ENCODE measurements at places on chromosomes 1 and 21.

- no peak for ATAC-seq
Observed at GRCh38 chr1:219076326-219076937, 97.2 kb upstream of the LYPLAL1 start.

- ATAC-seq = no peak
Observed at GRCh38 chr1:195606483-195606882, 1001.8 kb downstream of the KCNT2 start.

DNA sequence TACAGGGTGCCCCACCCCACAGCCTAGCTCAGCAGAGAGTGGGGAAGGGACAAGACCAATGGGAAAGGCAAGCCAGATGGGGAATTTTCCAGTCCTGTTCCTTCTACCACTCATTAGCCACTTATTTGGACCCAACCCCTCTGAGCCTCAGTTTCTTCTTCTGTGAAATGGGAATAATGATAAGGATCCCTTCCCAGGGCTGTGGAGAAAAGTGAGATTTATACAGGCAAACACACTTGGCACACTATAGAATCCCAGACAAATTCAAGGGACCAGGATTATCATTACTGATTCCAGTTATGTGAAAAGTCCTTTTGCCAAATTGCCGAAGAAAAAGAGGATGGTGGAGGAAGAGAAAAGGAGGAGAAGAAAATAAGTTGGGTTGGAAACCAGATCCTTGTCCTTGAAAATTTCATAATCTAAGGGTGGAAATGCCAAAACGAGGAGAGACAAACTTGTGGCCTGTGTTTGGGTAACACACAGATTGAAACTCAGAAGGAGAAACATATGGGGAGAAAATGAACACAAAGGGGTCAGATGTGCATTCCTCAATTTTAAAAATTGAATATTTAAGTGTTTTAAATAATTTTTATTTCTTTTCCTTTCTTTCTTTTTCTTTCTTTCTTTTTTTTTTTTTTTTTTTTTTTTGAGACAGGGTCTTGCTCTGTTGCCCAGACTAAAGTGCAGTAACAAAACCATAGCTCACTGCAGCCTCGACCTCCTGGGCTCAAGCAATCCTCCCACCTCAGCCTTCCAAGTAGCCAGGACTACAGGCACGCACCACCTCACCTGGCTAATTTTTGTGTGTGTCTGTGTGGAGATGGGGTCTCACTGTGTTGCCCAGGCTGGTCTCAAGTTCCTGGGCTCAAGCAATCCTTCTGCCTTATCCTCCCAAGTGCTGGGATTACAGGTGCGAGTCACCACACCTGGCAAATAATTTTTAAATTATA lies 9.6 kb downstream of the CAPN2 start:
- no peak for ATAC-seq

DNA sequence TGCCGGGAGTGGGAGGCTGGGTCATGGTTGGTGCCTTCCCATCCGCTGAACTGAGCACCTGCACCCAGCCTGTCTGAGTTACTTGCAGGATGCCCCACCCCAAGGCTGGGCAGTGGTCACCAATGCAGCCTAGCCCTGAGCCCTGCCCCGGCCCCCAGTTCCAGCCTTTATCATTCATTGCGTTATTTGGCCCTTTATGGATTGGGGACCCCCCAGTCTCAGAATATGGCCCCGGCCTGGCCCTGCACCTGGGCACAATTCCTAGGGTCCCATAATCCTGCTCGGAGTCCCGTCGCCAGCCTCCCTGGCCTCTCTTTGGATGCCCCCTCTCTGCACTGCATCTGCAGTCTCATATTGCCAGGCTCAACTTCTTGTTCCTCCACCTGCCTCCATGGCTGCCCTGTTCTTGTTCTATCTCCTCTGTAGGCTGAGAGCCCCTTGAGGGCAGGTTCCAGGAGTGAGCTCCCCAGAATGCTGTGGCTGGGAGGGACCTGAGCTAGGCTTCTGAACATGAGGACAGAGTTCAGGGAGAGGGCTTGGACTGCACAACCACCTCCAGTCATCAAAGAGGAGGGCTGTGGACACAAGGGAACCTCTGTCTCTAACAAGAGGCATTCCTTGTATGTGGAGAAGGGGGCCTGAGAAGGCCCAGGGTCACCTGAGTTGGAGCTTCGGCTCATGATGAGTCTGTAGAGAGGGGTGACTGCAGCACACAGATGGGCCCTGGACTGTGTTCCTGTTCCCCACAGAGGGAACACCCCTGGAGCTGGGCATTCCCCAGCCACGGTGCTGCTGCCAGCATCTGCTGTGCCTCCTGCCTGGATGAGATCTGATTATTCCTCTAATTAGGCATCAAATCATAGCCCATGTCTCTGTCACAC lies 1.1 kb upstream of the KNCN start:
- ATAC-seq = no peak

GRCh38 chr1:54362881-54363340 lies 43.3 kb downstream of the SSBP3 start:
- no peak for ATAC-seq

DNA sequence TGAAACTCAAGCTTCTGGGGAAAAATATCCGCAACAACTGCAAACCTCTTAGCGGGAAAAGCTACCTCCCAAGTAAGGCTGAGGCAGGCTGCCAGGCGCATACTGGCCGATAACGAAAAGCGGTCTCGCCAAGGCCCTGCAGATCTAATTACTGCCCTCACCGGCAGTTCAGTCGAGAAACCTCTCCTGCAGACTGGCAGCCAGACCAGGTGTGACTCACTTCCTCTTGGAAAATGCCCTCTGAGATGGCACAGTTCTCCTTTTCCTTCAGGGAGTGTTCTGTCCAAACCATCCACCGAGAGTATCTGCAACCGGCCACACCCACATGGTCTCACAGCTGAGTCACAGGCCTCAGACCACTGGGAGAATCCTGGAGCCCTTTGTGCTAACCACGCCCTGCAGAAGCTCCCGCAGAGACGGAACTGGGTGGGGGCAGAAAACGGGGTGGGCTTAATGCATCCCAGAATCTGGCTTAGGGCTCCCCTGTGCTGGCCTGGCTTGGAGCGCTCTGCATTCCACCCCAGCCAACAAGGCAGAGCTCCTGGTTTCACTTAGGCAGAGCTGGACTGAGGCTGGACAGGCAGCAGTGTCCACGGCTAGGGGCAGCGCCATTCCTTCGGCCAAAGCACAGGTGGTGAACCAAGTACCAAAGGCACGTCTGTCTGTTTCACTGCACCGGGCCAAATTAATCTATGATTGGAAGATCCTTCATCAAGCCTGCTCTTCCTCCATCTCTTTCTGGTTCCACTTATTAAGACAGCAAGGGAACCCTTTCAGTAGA lies 1.2 kb downstream of the S100A10 start:
- ATAC-seq = peak; percentile 51

DNA sequence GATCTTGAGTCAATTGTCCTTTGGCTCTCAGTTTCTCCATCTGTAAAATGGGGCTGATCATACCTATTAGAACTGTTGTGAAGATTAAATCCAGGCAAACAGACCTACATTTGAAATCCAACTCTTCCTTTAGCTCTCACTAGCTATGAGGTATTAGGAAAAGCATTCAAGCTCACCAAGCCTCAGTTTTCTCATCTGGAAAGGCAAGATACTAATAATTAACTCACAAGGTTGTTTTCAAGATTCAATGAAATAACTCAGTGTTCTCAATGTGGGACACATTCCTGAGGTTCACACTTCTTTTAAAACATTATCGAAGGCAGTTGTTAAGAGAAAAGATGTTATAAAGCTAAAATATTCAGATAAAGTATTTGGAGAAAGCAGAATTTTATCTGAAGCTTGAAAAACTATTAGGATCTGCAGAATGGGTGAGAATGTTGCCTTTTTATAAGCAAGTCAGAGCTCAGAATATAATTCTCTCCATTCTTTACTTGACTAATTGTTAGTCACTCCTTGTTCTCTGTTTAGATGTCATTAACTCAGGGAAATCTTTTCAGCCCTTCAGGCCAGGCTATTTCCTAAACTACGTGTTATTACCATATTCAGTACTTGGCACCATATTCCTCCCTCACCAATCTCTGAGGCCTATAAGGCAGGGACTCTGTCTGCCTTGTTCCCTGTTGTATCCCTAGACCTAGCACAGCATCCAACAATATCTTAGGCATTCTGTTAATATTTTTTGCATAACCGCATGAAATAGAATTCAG lies 72.0 kb upstream of the VAV3 start:
- no peak for ATAC-seq

GRCh38 chr1:203038891-203039608 lies 12.8 kb downstream of the PPFIA4 start:
- peak; percentile 85 for ATAC-seq

- no peak for ATAC-seq
Observed at GRCh38 chr1:183205196-183205781, 19.2 kb downstream of the LAMC2 start.

DNA sequence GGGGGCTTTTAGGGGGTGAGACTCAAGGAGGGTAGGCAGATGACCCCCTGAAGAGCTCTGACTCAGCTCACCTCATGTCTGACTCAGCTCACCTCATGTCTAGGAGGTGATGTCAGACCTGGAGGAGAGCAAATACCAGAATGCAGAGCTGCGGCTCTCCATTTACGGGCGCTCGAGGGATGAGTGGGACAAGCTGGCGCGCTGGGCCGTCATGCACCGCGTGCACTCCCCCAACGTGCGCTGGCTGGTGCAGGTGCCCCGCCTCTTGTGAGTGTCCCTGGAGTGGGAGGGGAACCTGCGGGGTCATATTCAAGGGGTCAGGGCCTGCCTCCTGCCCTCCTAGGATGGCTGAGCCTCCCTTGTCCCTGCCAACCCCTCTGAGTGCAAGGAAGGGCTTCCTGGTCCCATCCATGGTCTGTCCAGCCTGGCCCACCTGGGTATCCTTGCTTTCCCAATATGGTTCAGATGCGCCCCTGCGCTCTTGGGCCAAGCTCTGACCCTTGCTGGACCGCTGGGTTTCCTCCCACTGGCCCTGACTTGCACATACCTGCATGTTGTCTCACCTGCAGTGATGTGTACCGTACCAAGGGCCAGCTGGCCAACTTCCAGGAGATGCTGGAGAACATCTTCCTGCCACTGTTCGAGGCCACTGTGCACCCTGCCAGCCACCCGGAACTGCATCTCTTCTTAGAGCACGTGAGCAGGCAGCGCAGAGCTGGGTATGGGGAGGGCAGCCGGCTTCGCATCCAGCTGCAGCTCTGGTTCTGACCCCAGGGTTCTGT lies 9.1 kb downstream of the AMPD2 start:
- no peak for ATAC-seq

- no peak for ATAC-seq
Observed at GRCh38 chr1:193542690-193543089, 356.3 kb upstream of the B3GALT2 start.

- ATAC-seq = no peak
Observed at GRCh38 chr1:66330722-66331141, 203.2 kb upstream of the SGIP1 start.

DNA sequence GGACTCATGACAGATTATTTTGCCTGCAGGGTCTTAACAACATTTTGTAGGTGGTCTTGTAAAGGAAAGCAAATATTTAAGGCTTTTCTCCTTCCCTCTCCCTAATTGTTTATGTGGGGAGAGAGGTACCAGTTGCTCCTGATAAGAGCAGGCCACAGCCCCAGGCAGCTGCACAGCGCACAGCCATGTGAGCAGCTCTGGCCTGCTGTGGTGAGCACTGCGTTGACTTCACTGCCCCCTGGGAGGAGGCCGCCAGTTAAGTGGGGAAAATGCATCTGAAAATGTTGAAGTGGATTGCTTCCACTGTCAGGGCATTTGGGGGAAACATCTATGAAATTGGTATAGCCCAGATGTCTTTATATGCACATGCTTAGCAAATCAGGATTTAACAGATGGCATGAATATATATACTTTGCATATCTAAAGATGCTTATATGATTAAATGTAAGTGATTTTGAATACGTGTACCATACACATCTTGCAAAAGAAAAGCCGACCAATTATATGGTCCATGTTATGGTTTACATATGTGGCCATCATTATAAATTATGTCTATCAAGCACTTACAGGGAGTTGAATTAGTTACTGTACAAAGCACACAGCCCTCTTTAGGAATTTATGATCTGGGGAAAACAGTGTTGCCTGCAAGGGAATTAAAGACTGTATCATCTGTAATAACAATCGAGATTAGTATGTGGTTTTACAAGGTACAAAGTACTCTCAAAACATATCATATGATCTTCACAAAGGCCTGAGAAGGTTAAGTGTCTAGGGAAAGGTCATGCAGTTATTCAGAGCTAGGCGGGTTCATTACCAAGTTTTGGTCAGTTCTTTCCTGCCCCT lies 132.1 kb downstream of the RHOU start:
- ATAC-seq = peak; percentile 90

DNA sequence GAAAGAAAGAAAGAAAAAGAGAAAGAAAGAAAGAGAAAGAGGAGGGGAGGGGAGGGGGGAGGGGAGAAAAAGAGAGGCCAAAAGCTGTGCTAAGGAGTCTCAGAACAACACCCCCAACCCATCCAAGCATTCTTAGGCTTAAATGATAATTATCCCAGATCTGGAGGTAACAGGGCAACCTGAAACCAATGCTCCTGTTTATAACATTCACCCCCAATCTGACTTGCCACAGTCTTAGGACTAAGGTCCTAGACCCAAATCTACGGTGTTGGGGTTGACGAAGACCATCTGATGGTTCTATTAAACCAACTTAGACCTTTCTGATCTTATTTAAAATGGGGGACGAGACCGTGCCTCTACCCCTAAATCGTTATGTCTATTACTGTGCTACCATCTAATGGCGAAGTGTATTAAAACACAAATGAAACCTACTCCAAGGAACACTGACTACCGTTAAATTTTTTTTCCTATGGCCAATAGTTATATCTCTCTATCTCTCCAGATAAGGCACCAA lies 119.3 kb upstream of the CDC42BPA start:
- peak; percentile 57 for ATAC-seq

DNA sequence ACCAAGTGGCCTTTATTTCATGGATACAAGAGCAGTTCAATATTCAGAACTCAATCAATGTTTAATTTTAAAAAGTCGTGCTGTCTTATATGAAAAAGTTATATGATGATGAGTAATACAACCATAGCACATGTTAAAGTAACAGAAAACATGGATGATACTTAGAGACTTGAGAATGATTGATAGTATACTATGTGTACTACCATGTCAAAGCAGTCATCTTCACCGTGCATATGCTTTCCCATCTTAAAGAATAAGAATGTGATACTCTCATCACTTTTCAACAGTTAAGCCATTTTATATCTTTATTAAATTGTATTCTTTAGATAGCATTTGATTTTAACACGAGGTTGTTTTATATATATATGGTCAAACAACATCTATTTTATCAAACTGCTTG lies 535.9 kb upstream of the ADAMTS5 start:
- ATAC-seq = no peak

DNA sequence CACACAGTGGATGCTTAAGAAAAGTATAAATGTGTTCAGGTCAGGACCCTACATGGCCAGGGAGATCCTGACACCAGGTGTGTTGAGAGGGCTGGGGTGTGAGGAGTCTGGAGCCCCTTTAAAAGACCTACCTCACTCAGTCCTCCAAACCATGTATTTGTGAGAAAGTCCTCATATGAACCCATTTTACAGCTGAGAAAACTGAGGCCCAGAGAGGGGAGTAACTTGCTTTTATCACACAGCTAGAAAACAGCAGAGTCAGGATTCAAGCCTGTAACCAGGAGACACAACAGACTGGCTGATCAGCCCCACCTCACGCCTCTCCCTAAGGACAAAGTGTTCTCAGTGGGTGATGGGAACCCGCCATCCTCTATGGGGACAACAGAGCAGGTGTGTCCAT lies 706.7 kb downstream of the PTPRU start:
- no peak for ATAC-seq
